ENCODE measurements at places on chromosomes 12 and 14. TPM values are rescaled to one million over a fixed set of nuclear protein-coding genes. Genes with fewer than 3 reads are reported as not detected.

The WDHD1 gene
- 8.9 TPM for total RNA-seq

The ABCC9 gene
- total RNA-seq: 15.2 TPM

The KICS2 gene
- 4.4 TPM for total RNA-seq

The DPY19L2 gene
- total RNA-seq: 38.1 TPM

The SH2B3 gene
- 3.0 TPM for total RNA-seq

The SERPINA9 gene
- total RNA-seq: not detected

The FAIM2 gene
- total RNA-seq: 24.6 TPM

The MANSC4 gene
- not detected for total RNA-seq

The TDRD9 gene
- 1.2 TPM for total RNA-seq

The PRIMA1 gene
- total RNA-seq: under 0.01 TPM

The CMKLR1 gene
- 0.98 TPM for total RNA-seq

The RBM19 gene
- 18.9 TPM for total RNA-seq

The OAS1 gene
- 1.7 TPM for total RNA-seq

The DYRK4 gene
- total RNA-seq: 12.3 TPM

The LTBR gene
- total RNA-seq: 0.98 TPM

Measured in temporal lobe (tissue), 4 donors.